ENCODE measurements at places on chromosomes 3 and 15.

- DNase-seq: no peak
These were observed 1121.4 kb upstream of the ALCAM start for GRCh38 chr3:104245261-104245660.

DNA sequence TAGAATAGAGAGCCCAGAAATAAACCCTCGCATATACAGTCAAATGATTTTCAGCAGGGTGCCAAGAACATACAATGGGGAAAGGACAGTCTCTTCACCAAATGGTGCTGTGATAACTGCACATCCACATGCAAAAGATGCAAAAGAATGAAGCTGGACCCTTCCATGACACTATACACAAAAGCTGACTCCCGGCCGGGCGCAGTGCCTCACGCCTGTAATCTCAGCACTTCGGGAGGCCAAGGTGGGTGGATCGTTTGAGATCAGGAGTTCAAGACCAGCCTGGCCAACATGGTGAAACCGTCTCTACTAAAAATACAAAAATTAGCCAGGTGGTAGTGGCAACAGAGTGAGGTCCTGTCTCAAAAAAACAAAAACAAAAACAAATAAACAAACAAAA is 43.2 kb upstream of the IQSEC1 start:
- no peak for DNase-seq

- peak; percentile 46 for DNase-seq
These were observed 79.2 kb upstream of the CCNL1 start for GRCh38 chr3:157239082-157239704.

- no peak for DNase-seq
These were observed 98.9 kb upstream of the SLC6A6 start for GRCh38 chr3:14303336-14304100.

GRCh38 chr15:88470625-88471372 is 3.3 kb downstream of the MRPS11 start:
- no peak for DNase-seq

- no peak for DNase-seq
These were observed 187.2 kb downstream of the CACNA2D3 start for GRCh38 chr3:54309601-54310000.

DNA sequence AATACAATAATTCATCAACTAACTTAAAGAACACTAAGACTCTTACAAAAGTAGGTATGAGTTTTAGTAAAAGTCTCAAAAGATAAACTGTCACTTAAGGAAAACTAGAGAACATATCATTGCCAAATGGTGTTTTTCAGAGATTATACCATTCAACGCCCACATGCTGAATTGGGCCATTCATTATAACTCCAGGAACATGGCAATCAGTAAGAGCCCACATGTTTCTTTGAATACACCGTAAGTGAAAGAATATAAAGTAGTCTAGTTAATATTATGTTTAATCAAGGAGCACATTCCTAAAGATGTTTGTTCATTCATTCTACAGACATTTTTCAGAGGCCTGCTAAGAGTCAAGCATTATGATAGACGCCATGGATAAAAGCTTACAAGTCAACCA is 22.9 kb downstream of the B3GNT5 start:
- no peak for DNase-seq

DNA sequence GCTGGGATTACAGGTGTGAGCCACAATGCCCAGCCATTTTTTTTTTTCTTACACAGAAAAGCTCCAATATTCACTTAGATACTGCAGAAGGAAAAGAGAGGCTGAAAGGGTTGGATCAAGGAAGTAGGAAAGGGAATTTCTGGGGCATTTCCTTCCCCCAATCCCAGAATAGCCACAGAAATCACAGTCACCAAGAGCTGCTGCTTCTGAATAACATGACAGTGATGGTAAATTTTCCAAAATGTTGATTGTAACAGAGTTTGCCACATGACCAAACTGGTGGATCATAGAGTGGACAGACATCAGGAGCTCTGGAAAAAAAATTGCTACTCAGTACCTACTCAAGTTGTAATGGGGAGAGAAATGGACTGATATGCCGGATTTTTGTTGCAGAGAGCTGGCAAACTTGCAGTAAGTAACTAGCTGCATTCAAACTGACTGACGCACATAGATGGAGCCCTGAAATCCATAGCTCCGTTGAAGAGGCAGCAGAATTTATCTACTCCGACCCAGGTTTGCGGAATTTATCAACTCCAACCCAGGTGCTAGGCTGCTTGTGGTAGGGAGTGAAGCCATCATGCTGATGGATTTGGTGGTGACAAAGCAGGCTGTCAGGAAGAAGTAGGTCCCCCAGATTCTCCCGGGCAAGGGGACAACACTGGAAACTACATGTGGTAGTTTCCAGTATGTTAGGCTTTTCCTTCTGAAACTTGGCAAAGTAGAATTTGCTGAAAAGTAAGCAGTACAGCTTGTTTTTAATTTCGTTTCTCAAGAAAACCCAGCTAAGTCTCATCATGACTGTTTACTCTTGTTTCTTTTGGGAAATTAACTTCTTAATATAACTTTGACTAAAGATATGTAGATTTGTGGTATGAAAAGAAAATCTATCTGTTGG is 10.5 kb upstream of the ADPGK start:
- no peak for DNase-seq

GRCh38 chr3:78697426-78697825 is 1070.4 kb downstream of the ROBO1 start:
- DNase-seq: no peak

DNA sequence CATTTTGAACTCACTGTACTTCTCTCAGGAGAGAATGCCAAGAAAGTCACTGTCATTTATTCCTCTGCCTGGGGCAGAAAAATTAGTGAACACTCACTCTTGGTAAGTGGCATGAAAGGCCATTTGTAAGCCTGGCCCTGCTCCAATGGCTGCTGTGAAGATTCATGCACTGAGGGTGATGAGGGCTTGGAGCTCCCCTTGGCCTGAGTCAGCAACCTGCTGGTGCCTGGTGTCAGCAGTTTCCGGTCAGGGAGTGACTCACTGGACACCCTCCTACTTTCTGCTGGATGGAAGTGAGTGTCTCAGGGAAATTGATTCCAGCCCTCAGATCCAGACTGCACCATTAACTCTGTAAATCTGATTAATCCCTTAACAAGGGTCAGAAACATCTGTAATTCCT is 37.6 kb downstream of the TRA2B start:
- DNase-seq: no peak

DNA sequence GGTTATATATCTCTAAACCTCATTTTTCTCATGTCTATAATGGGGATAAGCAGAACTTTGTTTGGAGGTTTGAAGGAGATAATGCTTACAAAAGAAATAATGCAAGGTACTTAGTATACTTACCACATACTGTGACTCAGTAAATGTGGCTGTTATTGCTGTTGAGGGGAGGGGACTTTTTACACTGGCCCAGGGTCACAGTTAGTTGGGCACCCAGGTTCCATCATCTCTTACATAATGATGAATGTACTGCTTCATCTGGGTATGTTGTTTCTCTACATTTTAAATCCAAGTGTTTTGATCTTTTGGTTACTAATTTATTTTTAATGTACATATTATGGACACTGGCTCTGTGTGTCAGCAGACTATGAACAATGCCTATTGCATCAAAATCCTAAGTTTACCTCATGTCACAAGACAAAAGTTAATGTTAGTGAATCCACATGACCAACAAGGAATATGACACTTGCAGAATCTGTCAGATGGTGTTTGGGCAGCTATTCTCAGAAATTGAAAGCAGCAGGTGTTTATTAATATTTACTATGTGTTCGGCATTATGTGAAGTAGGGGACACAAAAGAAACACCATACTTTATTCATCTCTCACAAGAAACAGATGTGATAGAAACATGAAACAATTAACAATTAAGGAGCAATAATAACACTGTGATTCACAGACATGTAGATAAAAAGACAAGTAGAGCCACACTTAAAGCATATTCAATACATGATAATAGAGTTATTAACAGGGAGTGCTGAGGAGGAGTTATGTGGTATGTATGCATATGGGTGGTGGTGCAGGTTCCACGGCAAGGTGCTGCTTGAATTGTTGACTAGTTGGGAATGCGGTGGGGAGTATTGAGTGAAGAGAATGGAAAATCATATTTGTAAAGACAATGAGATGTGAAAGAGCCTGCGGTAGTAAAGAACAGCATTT is 109.7 kb downstream of the GALK2 start:
- DNase-seq: no peak

GRCh38 chr3:39664931-39665330 is 144.5 kb upstream of the MYRIP start:
- no peak for DNase-seq

DNA sequence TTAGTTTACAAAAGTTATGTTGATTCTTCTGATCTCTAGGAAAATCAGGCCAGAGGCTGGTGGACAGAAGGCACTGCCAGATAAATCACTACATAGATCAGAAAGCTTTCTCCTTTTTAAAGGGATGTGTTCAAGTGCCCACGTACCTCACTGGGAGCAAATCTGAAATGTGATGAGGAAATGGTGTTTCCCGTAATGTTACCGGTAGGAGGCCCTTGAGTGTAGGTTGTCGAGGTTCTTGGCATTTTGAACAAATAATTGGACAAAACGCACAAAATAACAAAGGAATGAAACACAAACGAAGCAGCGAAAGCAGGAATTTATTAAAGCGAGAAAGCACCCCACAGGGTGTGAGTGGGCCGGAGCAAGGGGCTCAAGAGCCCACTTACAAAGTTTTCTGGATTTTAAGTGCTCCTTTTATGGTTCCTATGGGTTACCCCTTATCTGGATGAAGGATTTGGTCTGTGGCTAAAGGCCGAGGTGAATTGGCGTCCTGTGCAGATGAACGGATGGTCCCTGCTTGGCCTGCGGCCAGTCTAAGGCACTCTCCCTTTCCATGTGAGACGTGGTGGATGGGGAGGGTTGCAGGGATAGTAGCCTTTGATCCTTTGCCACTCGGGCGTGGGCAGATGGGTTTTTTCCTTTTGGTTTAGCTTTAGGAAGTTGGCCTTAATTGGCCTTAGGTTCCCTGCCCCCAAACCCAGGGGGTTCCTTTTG is 1.0 kb downstream of the SNX1 start:
- DNase-seq: no peak

- DNase-seq: no peak
These were observed 1.9 kb downstream of the OSBPL10 start for GRCh38 chr3:31979001-31979697.

GRCh38 chr15:52261026-52261425 is 34.6 kb downstream of the MYO5C start:
- DNase-seq: no peak
